ENCODE measurements at places on chromosomes 3 and 15.

DNA sequence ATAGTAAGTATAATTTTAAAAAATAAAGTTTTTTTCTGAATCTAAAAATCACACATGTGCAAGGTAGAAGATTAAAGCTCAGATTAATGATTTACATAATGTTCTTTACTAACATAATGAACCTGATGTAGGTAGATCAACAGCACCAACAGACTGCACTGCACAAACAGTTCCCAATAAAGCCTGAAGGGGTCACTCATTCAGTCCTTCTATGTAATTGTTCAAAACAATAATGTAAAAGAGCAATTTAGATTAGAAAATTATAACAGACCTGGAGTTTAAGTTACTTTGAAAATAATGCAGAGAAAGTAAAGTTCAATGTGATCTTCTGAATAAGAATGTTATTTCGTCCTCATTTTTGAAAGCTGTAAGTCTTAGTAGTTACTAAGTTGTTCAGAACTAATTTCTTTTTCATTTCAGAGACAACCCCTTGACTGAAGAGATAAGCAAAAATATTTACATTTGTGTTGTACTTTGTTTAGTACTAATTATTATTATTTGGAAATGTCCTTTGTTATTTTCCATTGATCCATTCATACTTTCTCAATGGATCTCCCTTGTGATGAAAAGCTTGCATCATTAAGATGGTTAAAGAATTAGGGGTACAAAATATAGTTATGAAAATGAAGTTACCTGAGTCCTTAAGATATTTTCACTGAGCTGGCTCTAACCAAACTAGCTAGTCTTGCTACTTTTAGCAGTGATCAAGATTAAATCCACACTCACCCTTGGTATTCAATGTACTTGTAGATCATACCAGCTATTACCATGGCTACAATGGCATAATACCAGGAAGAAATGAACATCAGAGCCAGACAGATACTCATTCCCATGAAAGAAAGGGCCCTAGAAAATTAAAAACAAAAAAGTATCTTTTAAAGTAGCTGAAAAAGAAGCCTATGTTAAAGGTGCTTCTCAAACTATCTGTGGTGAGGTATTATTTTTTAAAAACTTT lies 16.8 kb downstream of the EMC4 start:
- no peak for DNase-seq

DNA sequence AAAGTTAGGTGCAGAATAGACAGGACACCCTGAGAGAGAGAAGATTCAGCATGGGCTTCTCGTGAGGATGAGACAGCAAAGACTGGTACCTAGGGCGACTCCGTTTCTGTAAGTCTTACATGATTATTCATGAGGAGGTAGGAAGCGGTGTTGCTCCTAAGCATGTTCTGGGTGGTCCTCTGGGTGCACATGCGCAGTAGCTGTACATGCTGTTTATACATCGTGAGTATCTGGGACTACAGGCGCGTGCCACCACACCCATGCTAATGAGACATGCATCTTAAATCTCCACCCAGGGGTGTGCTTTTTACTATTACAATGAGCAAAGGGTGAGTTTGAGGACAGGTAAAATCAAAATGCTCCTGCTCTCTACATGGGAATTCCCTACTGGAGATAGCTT lies 12.3 kb downstream of the ALPK3 start:
- DNase-seq: no peak

- no peak for DNase-seq
These were observed 880.3 kb upstream of the CFAP20DC start for GRCh38 chr3:59930170-59930569.

DNA sequence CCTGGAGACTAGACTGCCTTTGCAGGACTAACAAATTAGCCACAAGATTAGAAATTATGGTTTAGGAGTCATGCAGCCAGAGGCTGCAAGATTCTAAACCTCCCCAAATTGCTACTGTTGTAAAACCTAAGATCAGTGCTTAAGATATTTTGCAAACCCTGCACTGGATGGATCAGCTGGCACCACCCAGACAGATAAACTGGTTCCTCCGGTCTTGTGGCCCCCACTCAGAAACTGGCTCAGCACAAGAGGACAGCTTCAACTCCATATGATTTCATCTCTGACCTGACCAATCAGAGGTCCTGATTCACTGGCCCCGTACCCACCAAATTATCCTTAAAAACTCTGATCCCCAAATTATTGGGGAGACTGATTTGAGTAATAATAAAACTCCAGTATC lies 19.5 kb upstream of the PXYLP1 start:
- DNase-seq: no peak

GRCh38 chr3:114380233-114380651 lies 86.4 kb downstream of the TIGIT start:
- DNase-seq: no peak
